ENCODE measurements at places on chromosomes 3 and 15. TPM values are rescaled to one million over a fixed set of nuclear protein-coding genes. Genes with fewer than 3 reads are reported as not detected.

The CASR gene
- not detected for total RNA-seq

The EIF1B gene
- total RNA-seq, result 261 TPM

The DNAH1 gene
- total RNA-seq, result 4.2 TPM

The CHST2 gene
- total RNA-seq, result 2.4 TPM

The STAG1 gene
- 24.0 TPM for total RNA-seq

The GUCA1C gene
- 0.81 TPM for total RNA-seq

All from cardiac septum (tissue), 1 donor.